Fibroblast of lung (primary cell): ENCODE measurements at places on chromosomes 13 and 19. TPM values are rescaled to one million over a fixed set of nuclear protein-coding genes. Genes with fewer than 3 reads are reported as not detected.

PEAK3 gene
- total RNA-seq = not detected in 2 replicates

ZNF846 gene
- total RNA-seq = 11.8 and 20.8 TPM in 2 replicates

GRCh38 chr13:72384879-72385278, 342.6 kb downstream of the MZT1 start:
- H3K27ac ChIP-seq = no peak overlapping the region
- no peaks in the 10 kb centered on the region for H3K36me3 ChIP-seq
- DNase-seq = peak; percentile 60
- no peak overlapping the region for H3K4me3 ChIP-seq
- no peaks in the 10 kb centered on the region for H3K27me3 ChIP-seq

- no peaks in the 10 kb centered on the region for H3K36me3 ChIP-seq
- DNase-seq = peak; percentile 77
These were observed 144.4 kb downstream of the DIAPH3 start for GRCh38 chr13:60019119-60019993.

DNA sequence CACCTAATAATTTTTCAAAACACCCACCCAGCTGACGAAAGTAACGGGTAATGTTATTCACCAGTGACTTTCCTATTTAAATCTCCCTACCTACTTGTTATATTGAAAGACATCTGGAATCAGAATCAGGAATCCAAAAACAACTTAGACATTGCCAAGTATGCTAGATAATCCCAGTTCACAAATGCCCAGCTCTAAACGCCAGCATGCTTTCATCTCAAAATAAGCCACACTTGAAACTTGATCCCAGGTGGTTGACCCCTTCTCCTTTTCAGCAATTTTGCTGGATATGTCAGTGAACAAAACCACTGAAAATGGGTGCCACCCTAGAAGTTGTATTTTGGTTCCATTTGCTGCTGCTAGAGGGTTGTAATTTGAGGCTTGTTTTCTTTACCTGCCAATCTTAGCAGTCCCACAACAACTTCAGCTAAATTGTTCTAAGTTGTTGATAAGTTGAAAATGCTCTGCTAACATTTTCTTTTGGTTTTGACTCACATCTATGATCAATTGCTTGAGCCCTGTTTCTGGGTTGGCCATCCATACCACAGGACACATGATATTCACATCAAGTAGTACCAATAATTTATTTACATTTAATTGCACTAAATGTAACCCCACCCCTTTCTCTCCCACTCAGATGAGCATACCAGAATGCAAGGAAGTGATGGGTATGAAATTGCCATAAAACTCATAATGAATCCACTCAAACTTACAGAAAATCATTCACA, 66.4 kb downstream of the DCT start:
- no peak overlapping the region for H3K4me3 ChIP-seq
- no peaks in the 10 kb centered on the region for H3K4me1 ChIP-seq
- H3K27ac ChIP-seq = no peak overlapping the region

LILRB4 gene
- total RNA-seq = not detected in 2 replicates

DNA sequence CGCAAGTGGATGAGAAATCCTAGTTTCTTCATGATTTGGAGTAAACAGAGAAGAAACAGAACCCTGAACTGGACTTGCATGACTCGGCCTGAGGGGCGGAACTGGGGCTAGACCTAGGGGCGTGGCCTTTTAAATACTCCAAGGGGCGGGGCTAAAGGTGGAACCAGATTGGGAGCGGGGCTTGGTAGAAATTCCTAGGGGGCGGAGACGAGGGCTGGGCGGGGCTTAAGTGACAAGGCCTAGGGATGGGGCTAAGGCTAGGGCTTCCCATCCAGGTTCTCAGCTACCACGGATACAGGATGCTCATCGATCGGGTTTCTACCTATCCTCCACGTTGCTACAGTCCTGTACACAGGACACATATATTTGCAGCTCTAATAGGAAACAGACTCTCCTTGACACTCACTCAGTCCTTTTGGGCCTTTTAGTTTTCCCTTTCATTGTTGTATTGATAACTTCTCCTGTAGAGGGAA, 372 bp upstream of the ZNF699 start:
- H3K27ac ChIP-seq = peak overlapping the region; percentile 96
- H3K36me3 ChIP-seq = no peaks in the 10 kb centered on the region
- H3K4me3 ChIP-seq = peak overlapping the region; percentile 90
- no peak for DNase-seq

PRTN3 gene
- total RNA-seq = not detected in 2 replicates
